ENCODE measurements at places on chromosomes 6 and 20. TPM values are rescaled to one million over a fixed set of nuclear protein-coding genes. Genes with fewer than 3 reads are reported as not detected.

DNA sequence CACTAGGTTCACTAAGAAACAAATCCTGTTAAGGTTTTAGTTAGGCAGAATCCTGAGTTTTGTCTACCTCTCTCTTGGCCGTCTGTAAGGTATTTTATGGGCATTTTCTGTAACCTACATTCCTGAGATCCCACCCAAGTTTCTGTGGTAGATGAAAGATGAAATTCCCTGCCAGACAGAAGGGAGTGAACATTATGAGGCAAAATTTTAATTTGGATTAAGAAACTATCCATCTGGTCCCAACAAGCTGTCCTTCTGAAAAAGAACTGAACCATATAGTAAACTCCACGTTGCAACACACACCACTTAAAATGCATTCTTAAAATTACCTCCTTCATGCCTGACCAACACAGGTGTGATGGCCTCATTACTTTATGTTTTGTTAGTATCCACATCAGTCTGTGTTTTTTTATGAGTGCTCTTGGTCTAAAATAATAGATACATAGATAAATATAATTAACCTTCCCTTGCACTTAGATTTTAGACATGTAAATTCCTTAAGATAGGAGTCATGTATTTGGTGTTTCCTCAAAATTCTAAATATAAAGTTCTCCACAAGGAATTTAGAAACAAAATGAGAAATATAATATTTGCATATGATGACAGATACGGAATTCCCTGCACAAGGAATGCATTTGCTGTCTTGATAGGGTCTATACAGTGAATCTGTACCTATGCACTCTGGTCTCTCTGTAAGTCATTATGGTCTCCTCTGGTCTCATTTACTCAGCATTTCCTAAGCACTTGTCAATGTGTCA lies 86.5 kb downstream of the CHD6 start:
- no peak overlapping the region for H3K27ac ChIP-seq
- H3K4me1 ChIP-seq = no peaks in the 10 kb centered on the region
- peaks cover 12% of the 10 kb centered on the region for H3K36me3 ChIP-seq
- H3K4me3 ChIP-seq = no peak overlapping the region
- no peaks in the 10 kb centered on the region for H3K27me3 ChIP-seq

DNA sequence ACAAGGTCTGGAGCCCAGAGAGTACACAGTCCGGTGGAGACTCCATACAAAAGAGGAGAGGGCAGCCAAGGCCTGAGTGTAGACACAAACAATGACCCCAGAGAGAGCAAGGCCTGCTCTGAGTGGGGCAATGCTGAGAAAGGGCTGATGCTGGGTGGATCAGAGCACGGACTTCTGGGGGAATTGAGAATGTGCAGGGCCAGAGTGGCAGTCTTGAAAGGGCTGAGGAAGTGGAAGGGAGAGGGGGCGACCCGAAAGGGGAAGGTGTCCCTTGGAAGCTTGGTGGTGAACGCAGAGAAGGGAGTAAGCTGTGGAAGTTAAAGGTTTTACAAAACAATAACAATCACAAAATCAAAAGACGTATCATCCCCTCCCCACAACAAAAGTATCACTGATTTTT lies 12.0 kb upstream of the GRM4 start:
- no peak overlapping the region for H3K4me3 ChIP-seq
- H3K27ac ChIP-seq = no peak overlapping the region
- H3K36me3 ChIP-seq = no peaks in the 10 kb centered on the region
- peaks cover 46% of the 10 kb centered on the region for H3K27me3 ChIP-seq

- no peak for DNase-seq
- H3K4me1 ChIP-seq = peaks cover 8% of the 10 kb centered on the region
- H3K27ac ChIP-seq = no peak overlapping the region
- H3K36me3 ChIP-seq = peaks cover 78% of the 10 kb centered on the region
Observed at GRCh38 chr6:7184502-7184901, 76.7 kb downstream of the RREB1 start.

DNA sequence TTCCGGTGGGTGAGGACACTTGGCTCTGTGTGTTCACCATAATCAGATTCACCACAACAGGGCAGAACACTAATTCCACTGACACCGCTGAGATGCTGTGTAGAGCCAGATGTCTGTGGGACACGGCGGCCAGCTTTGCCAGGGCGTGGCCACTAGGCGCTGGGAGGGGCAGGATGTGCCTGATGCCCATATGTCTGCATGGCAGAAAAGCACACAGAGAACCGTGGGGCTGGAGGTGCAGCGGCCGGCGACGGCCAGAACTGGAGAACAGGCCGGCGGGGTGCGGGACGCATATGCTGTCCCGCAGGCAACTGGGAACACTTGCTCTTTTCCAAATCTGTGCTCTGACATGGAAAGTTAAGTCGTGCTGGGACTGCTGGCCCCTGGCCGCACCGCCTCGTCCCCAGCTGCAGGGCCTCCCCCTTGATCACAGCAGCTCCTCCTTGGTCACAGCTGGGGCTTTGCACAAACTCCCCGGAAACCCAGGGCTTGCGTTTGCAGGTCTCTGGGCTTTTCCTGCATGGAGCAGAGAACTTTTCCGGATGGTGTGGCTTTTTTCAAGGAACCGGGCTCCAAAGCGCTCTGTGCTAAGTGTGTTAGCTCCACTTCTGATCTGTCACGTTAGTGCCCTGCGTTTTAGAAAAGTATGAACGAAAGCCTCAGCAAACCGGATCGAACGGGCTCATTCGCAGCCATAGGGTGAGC lies 31.1 kb downstream of the NTSR1 start:
- H3K27ac ChIP-seq = peak overlapping the region; percentile 95
- peak; percentile 83 for DNase-seq

PPP1R10 gene
- total RNA-seq = 103 TPM

HRH3 gene
- total RNA-seq = not detected

VIP gene
- not detected for total RNA-seq

NRN1 gene
- total RNA-seq = 3.2 TPM
